ENCODE measurements at places on chromosomes 1 and 21.

DNA sequence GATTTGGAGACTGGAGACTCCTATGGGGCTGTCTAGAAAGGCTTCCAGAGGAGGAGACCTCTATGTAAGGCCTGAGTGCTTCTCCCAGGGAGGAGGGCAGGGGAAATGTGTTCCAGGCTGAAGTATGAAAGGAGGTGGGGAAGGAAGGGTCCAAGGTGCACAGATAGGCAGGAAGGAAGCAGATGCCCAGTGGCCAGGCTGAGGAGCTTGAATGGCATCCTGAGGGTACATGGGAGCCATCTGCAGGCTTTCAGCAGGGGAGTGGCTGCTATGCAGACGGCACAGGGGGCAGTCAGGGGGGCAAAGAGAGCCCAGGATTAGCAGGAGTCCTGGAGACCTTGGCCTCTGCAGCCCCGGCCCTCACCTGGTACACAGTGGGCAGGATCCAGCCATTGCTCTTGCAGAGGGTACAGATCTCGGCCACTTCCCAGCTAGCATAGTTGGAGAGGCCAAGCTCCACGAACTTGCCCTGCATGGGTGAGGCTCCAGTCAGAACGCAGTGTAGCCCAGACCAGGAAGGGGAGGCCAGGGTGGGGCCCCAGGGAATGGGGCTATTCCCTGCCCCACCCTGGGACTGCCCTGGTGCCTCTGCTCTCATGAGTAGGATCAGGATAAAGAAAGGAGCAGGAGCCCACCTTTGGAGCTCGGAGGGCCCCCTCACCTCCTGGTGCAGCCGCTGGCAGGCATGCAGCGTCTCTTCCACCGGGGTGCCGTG, 4.0 kb downstream of the AKR7A2 start:
- DNase-seq = no peak

DNA sequence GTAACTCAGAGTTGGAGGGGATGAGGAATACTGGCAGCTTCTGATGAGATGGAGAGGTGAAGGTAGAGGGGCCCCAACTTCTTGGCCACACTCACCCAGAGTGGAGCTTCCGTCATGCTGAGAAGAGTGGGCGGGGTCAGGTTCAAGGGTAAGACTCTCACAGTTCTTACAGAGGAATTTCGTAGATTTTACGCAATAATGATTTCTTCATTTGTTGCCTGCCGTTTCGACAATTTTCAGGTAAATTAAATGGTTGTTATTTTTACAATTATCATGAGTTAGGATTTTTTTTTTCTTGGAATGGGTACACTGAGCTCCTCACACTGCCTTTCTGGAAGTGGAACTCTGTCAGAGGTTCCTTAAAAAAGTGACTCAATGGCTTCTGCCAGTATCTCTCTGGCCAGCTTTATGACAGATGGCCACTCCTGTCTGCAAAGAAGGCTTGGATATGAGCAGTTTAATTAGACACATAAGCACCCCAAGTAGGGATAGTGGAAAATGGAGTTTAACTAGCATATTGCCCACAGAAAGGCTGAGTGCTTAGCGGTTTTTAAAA, 13.8 kb upstream of the NLRP3 start:
- no peak for DNase-seq

DNA sequence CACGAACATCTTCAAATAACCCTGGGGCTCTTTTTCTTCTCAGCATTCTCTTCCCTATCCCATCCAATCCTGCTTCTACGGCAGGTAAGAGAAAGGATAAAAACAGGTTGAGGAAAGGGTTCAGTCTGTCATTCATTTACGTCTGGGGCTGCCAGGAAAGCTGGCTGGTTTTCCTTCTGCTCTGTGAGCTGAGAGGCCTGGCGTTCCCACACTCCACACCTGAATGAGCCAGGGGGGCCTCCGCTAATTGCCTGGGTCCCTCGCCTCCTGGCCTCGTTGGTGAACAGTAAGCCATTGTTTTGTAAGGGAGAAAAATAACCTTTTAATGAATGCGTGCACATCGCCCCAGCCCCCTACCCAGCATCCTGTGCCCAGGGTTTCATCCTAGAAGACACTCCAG, 70.8 kb upstream of the SIM2 start:
- DNase-seq = no peak

DNA sequence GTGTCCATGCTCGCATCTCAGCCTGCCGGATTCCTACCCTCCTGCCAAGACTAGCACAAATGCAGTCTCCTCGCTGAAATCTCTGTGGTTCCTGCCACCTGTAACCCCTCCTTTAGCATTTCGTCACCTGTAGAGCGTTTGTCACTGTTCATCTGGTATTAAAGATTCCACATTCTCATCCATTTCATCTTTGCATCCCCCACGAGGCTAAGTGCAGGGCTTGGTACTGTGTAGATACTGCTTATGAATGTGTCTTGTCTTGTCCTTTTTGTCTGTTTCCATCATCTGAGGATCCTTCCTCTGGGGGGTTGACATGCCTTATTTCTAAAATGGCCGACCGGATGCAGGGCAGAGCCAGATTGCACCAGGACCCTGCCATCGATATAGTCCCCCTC, 53.7 kb upstream of the DNAJC6 start:
- no peak for DNase-seq

DNA sequence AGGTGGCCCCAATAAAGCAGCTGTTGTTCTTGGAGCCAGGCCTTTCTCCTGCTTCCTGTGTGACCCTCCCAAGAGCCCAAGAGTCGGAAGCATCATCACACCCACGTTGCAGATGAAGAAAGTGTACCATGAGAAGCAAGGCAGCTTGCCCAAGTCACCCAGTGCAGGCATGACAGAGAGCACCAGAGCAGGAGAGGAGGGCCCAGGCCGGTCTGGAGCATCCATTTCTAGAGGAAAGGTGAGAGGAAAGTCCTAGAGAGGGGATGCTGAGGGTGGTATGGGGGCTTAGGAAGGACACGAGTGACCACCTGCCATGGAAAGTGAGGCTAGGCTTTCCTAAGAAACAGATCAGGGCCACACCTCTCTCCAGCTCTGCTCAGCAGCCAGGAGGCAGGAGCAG, 47.0 kb downstream of the C1orf198 start:
- DNase-seq = no peak

DNA sequence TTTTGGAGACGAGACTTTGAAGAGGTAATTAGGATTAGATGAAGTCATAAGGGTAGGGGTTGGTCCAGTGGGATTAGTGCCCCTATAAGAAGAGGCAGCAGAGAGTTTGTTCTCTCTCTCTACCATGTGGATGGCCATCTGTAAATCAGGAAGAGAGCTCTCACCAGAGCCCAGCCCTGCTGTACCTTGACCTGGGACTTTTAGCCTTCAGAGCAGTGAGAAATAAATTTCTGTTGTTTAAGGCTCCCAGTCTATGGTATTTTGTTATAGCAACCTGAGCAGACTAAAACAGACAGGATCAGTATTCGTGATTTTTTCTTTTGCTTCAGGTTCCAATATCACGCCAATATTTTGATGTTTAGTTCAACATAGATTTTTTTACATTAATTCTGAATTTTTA, 30.0 kb downstream of the TBX15 start:
- DNase-seq = no peak

GRCh38 chr1:197933016-197933415, 15.8 kb downstream of the LHX9 start:
- DNase-seq = no peak

- no peak for DNase-seq
Observed at GRCh38 chr1:203189951-203190352, 3.4 kb upstream of the CHI3L1 start.

DNA sequence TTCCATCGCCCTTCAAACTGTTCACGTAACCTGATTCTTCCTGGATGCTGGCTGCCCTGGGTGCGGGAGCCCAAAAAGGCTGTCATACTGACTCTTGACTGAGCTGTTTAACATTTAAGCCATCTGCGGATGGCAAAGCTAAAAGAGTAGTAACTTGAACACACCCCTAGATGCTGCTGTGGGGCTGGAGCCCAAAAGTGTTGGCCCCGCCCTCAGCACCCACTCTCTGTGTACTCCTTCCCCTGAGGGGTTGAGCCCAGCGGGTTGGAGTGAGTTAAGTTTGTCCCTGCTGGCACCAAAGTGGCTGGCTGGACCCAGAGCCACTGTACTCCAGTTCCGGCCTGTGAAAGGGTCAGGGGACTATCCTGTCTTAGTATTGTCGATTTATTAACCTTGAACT, 640.6 kb downstream of the PTPRU start:
- no peak for DNase-seq

- no peak for DNase-seq
Observed at GRCh38 chr1:178649582-178650350, 75.3 kb upstream of the RALGPS2 start.

DNA sequence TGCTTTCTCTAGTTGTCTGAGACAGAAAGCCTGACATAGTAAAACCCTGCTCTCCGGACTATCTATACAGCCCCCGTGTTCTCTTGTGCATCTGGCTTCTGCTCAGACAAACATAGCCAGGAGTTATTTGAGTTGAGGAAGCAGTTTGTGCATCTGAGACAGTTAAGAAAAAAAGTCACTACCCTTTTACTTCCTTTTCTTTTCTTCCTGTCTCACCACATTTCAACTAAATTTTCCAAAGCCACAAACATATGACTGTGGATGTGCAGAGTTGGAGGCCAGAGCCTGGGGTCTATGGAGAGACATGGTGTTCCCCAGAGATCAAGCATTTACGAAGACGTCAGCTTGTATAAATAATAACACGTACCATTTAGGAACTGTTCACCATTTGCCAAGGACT, 158.5 kb upstream of the FGGY start:
- no peak for DNase-seq

GRCh38 chr1:67009792-67010191, 44.2 kb downstream of the SLC35D1 start:
- no peak for DNase-seq

DNA sequence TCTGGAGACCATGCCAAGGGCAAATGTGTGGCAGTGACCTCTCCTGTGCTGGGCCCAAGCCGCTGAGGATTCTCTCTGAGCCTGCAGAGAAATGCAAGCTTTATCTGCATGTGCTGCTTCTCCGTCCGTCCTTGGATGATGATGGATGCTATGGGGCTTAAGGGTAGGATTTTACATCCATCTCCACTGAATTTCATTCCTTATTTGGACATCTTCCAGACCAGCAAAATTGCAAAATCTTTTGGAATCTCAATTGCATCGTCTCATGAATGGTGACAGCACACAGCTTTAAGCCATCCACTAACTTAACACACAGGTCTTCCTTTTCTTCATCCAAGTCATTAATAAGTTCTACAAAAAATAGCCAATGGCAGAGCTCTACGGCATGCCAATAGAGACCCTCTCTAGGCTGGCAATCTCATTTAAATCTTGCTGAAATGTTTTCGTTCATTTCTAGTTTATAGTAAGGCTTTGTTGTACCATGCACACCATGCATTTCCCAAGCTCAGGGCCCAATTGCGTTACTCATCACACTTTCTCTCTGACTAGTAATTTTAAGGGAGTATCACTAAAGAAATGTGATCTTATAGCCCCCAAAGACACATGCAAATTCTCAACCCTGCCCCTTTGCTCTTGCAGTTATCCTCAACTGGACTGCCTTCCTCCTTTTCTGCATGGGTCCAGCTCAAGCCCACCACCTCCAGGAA, 11.1 kb downstream of the BATF3 start:
- DNase-seq = no peak

GRCh38 chr21:42348762-42349161, 2.0 kb downstream of the TFF2 start:
- DNase-seq = no peak

GRCh38 chr1:112397841-112398240, 1.8 kb downstream of the CTTNBP2NL start:
- DNase-seq = no peak

GRCh38 chr1:71780681-71781080, 501.7 kb downstream of the NEGR1 start:
- DNase-seq = no peak

GRCh38 chr1:84693005-84693404, 2.7 kb upstream of the SSX2IP start:
- DNase-seq = peak; percentile 30

- DNase-seq = no peak
Observed at GRCh38 chr1:244350027-244350426, 101.7 kb downstream of the ADSS2 start.

GRCh38 chr1:79431340-79431739, 424.8 kb upstream of the ADGRL4 start:
- no peak for DNase-seq

GRCh38 chr1:185431612-185432011, 114.6 kb upstream of the IVNS1ABP start:
- no peak for DNase-seq

- no peak for DNase-seq
Observed at GRCh38 chr21:14917762-14918161, 147.0 kb downstream of the NRIP1 start.

DNA sequence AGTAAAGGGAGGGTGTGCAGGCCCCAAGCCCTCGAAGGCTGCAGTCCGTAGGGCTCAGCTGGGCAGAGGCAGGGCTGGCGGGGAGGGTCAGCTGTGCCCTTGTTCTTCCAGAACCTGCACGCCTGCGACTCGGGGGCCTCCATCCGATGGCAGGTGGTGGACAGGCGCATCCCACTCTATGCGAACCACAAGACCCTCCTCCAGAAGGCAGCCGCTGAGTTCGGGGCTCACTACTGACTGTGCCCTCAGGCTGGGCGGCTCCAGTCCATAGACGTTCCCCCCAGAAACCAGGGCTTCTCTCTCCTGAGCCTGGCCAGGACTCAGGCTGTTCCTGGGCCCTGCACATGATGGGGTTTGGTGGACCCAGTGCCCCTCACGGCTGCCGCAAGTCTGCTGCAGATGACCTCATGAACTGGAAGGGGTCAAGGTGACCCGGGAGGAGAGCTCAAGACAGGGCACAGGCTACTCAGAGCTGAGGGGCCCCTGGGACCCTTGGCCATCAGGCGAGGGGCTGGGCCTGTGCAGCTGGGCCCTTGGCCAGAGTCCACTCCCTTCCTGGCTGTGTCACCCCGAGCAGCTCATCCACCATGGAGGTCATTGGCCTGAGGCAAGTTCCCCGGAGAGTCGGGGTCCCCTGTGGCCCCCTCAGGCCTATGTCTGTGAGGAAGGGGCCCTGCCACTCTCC, 13.6 kb upstream of the LRRC3 start:
- no peak for DNase-seq

GRCh38 chr1:51755437-51755836, 123.1 kb downstream of the NRDC start:
- no peak for DNase-seq

DNA sequence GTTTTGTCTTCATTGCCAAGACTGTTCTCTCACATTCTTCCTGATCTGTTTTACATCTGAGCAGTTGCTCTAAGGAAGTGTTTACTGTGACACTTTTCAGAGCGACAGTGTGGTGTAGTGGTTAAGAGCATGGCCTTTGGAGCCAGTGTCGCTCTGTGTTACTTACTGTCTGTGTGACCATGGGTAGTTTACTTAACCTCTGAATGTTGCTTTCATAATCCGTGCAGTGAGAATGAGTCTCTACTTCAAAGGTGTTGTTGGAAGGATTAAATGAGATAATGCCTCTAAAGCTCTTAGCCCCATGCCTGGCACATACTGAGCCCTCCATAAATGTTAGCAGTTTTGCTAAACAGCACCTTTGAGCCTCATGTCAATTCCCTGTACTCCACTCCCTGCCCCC, 35.9 kb upstream of the ZFP69B start:
- no peak for DNase-seq

DNA sequence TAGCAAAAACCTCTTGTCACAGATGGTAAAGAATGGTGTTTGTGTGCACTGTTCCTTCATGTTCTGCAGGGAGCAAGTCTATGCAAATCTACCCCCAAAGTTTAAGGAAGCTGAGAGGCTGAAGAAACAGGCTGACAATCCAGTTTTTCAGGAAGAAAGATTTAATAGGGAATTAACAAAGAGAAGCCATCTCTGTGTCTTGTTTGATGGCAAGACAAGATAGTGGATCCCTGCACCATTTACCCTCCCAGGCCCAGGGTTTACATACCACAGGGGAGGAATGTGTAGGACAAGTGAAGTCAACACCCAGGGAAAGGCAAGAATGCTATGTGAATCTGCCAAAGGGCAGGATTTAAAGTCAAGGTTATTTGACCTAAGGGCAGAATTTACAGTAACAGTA, 48.1 kb upstream of the FNBP1L start:
- no peak for DNase-seq
